ENCODE measurements at places on chromosomes 6 and 20.

GRCh38 chr6:52077180-52077884, 10.1 kb downstream of the PKHD1 start:
- no peak for DNase-seq

- no peak for DNase-seq
Observed at GRCh38 chr20:17533396-17533795, 2.2 kb upstream of the BFSP1 start.

GRCh38 chr6:7087066-7087465, 20.7 kb upstream of the RREB1 start:
- DNase-seq = no peak

GRCh38 chr6:154745243-154745642, 12.0 kb downstream of the SCAF8 start:
- DNase-seq = no peak

- no peak for DNase-seq
Observed at GRCh38 chr6:124742971-124743370, 219.3 kb upstream of the RNF217 start.
